Left lung (tissue), 14 donors: ENCODE measurements at places on chromosomes 2 and 18. TPM values are rescaled to one million over a fixed set of nuclear protein-coding genes. Genes with fewer than 3 reads are reported as not detected.
A peak's percentile ranks its signal among the peaks of the same experiment; 100 is the strongest.

GRCh38 chr18:79640064-79640672, 39.4 kb upstream of the CTDP1 start:
- DNase-seq = peak; percentile 59

DNA sequence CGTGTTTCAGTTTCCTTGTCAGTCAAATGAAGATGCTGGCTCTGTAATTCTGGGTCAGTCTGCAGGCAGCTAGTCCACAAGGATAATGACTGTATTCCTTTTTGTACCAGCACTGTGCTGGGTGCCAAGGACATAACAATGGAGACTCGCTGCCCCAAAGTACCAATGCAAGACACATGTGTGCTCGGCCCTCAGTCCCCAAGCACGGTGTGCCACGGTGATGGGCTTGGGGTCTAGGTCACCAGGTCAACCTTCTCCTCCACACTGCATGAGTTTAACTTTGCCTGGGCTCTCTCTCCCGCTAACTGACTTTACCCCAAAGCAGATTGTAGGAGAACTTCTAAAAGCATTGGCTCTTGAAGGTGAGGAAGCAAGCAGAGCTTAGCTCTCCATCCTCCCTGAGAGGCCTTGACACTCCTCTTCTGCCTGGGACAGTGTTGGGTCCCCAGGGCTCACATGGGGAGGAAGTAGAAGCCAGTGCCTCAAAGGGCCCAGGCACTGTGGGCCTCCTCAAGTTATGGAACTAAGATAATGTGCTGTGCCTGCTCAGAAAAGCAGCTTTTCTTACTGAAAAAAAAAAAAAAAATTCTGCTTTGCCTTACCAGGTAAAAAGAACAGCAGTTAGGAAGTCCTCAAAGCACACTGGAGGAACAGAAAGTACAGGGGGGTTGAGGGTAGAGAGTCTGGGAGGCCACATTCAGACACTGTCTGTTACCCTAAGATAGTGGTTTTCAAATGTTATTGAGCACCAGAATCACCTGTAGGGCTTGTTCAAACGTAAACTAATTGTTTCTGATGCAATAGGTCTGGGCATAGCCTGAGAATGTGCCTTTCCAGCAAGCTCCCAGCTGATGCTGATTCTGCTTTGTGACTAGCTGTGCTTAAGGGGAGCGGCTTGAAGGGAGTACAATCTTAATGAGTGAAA, 276.4 kb upstream of the CXCR4 start:
- DNase-seq = no peak

DNA sequence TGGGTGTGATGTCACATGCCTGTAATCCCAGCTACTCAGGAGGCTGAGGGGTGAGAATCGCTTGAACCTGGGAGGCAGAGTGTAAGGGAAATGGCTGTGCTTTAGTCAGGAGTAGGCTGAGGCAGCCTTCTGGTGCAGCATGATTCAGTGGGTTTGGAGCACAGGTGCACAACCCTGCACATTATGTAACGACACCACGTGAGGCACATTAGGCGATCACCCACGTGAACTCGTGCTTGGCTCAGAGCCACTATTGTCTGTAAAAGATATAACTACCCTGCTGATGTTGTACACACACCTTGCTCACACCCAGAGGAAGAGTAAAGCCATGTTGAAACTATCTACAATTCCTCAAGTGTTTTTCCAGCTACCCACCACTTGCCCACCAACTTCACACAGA, 54.8 kb upstream of the ZC3H15 start:
- no peak for DNase-seq

GRCh38 chr18:6719910-6720683, 9.4 kb upstream of the ARHGAP28 start:
- no peak for DNase-seq

GRCh38 chr2:71925268-71926088, 222.2 kb downstream of the CYP26B1 start:
- no peak for DNase-seq

GRCh38 chr2:168160897-168161296, 86.5 kb downstream of the STK39 start:
- DNase-seq = no peak

RFX8 gene
- polyA plus RNA-seq = 1.3 TPM

DNER gene
- polyA plus RNA-seq = 2.1 TPM

SAG gene
- polyA plus RNA-seq = 0.08 TPM
